CD4-positive, alpha-beta T cell (primary cell): ENCODE measurements at places on chromosomes 16 and 17.

- no peak for DNase-seq
Measured at GRCh38 chr17:33014751-33015150, 23.1 kb downstream of the SPACA3 start.

DNA sequence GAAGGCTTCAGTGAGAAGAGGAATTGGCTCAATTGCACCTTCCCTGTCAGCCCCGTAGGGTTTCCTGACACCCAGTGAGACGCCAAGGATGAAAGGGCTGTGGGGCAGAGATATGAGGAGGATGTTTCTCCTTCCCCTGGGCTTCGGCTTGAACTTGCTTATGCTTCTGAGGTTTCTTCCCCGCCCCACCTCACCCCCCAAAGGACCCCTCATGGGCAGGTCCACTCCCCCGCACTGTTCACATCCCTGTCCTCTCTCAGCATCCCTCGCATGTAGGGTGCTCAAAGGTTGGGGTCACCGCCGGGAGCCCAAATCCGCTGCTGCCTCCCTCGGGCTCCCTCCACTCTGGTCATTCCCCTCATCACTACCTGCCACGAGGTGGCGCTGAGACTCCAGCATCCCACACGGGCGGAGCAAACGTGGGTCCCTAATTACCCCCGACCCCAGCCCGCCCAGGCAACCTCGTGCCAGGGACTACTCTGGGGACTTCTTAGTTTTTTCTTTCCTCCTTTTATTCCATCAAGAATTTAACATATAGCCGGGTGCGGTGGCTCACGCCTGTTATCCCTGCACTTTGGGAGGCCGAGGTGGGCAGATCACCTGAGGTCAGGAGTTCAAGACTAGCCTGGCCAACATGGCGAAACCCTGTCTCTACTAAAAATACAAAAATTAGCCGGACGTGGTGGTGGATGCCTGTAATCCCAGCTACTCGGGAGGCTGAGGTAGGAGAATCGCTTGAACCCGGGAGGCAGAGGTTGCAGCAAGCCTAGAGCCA is 3.3 kb upstream of the TRARG1 start:
- peak; percentile 67 for DNase-seq

DNA sequence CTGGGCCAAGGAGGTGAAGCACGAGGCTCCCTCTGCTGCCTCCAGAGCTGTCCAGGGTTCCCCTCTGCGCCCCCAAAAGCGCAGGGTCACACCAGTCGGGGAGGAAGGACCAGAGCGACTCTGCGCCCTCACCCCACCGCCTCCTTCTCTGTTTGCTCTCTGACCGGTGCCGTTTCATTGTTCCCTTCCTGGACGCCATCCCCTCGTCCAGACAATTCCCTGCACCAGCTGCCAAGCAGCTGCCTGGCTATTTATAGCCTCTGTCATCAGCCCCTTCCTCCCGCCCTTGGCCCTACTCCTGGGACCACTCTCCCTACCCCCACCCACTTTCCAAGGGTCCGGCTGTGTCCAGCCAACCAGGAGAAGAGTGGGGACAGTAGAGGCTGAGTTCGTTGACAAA is 68.8 kb upstream of the CREBBP start:
- no peak for DNase-seq

GRCh38 chr17:17886226-17886625 is 49.4 kb upstream of the SREBF1 start:
- no peak for DNase-seq

- DNase-seq = no peak
Measured at GRCh38 chr17:55814377-55814776, 63.5 kb downstream of the PCTP start.

DNA sequence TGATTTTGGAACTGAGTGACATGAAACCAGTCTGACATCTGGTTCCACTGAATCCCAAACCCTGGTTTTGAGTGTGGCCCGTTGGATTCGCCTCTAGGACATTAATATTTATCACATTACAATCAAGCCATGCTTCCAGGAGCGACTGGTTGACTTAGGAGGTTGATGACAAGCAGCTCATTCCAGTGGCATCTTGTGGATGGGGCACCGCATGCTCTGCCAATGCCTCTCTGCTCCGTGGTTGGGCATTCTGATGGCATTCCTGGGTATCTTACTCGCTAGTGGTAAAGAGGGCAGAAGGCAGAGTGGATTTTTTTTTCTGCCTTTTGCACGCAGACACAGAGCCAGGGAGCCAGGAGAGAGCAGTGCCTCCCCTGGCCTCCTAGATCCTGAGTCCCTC is 31.4 kb downstream of the CACNG4 start:
- DNase-seq = no peak

- DNase-seq = no peak
Measured at GRCh38 chr17:13925579-13925978, 143.7 kb upstream of the COX10 start.

GRCh38 chr16:2782583-2783351 is 4.6 kb downstream of the PRSS33 start:
- DNase-seq = no peak

DNA sequence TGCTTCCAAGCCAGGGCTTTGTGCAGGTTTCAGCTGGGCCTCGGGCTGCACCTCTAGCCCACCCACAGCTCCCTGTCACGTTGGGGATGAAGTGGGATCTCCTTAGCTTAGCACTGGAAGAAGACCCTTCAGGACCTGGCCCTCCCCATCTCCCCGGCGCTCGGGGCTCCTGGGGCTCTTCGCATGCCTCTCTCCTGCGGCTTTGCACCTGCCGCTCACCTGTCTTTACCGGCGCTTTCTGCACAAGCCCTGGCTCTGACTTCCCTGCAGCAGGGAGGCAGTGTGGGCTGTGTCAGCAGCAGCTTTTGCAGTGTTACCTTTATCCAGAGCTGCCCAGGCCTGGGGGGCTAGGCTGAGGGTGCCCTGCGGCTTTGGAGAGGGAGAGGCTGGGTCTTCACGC is 52.3 kb downstream of the NT5M start:
- DNase-seq = no peak
